Smooth muscle cell of the brain vasculature (primary cell): ENCODE measurements at places on chromosomes 6 and 20.
A peak's percentile ranks its signal among the peaks of the same experiment; 100 is the strongest.

DNA sequence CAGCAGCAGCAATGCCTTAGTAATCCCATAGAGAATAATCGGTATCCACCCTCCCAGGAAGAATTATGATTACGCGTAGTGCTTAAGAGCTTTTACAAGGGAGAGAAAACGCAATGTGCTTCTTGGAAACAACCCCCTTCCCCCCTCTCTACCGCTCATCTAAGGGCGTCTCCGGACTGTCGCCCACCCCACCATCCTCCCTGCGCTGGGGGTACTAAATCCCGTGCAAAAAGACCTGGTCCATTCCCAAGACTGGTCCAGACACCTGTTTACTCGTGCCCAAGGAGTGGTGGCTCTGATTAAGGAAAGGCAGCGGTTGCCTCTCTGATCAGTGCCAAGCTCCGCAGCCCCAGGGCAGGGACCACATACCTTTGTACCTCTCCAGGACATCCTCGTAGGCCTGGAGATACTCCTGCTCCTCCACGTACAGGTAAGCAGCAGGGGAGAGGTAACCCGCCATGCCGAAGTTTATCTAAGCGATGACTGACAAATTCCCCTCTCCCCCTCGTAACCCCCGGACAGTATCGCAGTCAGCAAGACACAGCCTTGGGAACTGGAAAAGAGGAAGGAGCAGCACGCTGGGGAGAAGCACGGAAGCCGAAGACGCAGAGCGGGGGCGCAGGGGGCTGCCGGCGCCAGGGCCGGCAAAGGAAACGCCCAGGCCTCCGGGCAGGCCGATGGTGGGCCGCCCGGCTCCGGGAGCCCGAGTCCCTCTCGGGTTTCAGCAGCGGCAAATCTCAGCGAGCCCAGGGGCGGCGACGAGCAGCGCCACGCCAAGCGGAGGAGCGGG is 112.0 kb upstream of the BEND6 start:
- no peak for DNase-seq

DNA sequence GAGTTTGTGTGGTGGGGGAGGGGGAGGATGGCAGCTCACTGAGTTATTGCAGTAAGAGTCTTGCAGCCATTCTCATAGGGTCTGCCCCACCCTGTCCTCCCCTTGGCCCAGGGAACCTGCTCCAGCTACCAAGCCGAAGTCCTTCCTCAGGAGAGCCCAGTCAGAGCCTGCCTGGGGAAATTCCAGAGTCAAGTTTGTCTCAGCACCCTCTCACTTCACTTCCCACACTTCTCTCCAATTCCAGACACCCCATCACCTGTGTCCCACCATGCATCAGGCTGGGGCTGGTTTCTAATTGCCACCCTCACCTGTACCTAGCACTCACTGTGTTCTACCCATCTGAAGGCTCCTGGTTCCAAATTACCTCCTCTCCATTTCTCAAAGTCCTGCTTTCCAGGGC is 10.3 kb upstream of the SLC22A16 start:
- no peak for DNase-seq

GRCh38 chr6:160899671-160900430 is 91.7 kb upstream of the MAP3K4 start:
- DNase-seq, result no peak

DNA sequence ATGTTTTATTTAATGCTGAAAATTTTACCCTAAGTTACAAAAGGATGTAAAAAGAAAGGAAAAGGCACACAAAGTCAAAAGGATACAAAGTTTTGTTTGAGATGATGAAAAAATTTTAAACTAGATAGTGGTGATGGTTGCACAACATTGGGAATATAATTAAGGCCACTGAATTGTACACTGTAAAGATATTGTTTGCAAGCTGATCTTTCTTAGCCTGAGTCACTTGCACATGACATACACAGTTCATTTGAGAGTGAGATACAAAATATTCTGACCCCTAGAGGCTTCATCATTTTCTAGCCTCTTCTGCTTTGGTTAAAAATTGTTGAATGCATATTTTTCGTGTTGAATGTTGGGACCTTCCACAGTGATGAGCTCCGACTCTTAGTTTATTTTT is 462.6 kb downstream of the HDGFL1 start:
- no peak for DNase-seq

- DNase-seq, result no peak
These were observed 7.2 kb downstream of the ATP9A start for GRCh38 chr20:51760905-51761546.

DNA sequence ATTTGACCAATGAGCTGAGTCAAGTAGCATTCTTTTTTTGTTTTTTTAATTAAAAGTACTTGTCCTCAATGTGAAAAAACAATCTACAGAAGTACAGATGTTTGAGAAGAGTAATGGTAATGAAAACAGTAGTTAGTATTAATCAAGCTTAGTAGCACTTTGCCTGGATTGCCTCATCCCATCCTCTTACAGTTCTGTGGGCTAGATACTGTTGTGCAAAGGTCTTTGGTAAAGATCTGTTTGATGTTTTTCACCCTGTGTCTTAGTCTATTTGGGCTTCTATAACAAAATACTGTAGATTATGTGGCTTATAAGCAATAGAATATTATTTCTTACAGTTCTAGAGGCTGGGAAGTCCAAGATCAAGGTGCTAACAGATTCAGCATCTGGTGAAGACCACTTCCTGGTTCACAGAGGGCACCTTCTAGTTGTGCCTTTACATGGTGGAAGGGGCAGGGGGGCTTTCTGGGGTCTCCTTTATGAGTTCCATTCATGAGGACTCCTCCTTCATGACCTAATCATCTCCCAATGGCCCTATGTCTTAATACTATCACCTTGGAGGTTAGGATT is 84.3 kb downstream of the SHLD1 start:
- DNase-seq, result no peak

- no peak for DNase-seq
These were observed 105.8 kb downstream of the SLX4IP start for GRCh38 chr20:10540636-10541493.

DNA sequence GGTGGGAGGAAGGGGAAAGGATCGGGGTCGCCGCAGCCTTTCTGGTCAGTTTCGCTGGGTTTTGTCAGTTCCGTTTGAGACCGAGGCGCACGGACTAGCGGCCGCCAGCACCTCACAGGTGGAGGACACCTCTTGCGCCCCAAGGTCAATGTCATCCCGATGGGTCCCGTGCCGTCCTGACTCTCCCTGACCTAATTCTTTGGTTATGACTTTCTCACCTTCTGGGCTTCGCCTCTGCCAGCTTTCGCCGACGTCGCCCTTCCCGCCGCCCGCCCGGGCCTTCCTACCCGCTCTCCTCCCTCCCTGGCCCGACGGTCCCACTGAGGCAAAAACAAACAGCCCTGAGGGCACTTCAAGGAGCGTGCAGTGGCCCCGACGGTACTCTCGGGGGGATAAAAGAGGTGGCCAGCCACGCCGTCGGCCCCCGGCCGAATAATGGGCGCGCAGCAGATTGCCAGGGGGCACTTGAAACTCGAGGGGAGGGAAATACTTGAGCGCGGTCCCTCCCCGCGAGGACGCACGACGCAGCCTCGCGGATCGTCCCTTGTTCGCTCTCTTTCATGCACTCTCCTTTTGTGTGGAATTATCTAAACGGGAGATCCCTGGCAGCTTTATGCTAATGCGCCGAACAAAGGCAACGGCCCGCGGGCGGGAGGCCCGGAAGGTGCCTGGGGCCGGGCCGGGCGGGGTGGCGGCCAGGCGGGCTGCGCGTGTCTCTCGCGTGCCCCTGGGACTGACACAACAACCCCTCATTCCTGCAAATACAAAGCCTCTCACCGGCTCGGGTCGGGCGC is 3.9 kb upstream of the INSM1 start:
- DNase-seq, result no peak

DNA sequence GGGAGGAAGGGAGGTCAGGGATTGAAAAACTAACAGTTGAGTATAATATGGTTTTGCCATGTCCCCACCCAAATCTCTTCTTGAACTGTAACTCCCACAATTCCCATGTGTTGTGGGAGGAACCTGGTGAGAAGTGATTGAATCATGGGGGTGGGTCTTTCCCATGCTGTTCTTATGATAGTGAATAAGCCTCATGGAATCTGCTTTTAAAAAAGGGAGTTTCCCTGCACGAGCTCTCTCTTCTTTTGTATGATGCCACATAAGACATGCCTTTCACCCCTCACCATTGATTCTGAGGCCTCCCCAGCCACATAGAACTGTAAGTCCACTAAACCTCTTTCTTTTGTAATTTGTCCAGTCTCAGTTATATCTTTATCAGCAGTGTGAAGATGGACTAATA is 833.4 kb upstream of the MAP3K7 start:
- DNase-seq, result no peak

DNA sequence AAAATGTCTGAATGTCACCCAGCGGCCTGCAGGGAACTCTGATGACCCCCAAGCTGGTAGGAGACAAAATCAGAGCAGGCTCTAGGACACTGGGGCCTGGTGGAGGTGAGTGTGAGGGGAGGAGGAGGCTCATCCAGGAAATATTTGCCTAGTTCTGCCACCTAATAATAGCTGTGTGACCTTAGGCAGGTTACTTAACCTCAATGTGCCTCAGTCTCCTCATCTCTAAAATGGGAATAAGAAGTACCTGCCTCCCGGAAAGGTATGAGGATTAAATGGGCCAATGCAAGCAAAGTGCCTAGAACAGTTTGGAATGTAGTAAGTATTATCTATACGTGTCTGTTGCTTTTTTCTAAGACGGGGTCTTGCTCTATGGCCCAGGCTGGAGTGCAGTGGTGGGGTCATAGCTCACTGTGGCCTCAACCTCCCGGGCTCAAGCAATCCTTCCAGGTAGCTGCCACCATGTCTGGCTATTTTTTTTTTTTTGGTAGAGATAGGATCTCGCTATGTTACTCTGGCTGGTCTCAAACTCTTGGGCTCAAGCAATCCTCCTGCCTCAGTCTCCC is 60.4 kb downstream of the RAB44 start:
- DNase-seq, result no peak

- DNase-seq, result no peak
These were observed 74.1 kb downstream of the BFSP1 start for GRCh38 chr20:17457079-17457478.

DNA sequence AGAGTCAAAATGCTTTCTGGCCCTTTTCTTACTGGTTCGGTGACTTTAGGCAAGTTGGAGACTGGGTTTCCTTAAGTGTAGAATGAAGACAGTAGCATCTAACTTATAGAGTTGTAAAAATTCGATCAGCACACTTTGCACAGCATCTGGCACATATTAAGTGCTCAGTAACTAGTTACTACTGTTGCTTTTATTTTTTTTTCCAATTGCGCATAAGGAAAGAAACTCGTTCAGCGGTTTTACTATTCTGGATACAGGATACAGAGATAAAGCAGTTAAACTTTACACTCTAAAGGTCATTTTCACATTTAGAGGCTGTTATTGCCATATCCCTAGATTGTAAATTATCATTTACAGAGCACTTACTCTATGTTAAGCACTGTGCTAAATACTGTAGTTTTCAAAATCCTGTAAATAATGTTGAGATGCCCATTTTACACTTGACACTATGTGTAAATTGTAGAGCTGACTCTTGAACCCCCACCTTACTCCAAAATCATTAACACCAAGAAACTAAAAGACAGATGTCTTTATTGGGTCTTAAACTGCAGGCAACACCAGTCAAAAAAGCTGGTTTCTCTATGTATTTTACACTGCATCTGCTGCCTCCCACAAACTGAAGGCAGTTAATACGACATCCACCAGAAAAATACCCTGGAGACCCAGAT is 886 bp downstream of the ROMO1 start:
- DNase-seq, result no peak

DNA sequence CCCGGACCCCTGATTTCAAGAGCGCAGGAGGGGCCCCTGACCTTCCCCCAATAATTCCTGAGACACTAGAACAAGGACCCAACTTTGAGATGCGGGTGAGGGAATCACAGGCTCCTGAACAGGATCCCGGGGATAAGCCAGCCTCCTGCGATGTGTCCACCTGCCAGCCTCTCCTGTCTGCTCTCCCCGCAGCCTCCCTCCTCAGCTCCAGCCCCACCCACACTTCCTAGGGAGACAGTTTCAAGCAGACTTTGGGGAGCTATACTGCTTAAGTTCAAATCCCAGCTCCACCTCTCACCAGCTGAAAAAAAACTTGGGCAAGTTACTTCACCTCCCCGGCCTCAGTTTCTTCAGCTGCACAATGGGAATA is 50.8 kb downstream of the GRM4 start:
- DNase-seq, result no peak

DNA sequence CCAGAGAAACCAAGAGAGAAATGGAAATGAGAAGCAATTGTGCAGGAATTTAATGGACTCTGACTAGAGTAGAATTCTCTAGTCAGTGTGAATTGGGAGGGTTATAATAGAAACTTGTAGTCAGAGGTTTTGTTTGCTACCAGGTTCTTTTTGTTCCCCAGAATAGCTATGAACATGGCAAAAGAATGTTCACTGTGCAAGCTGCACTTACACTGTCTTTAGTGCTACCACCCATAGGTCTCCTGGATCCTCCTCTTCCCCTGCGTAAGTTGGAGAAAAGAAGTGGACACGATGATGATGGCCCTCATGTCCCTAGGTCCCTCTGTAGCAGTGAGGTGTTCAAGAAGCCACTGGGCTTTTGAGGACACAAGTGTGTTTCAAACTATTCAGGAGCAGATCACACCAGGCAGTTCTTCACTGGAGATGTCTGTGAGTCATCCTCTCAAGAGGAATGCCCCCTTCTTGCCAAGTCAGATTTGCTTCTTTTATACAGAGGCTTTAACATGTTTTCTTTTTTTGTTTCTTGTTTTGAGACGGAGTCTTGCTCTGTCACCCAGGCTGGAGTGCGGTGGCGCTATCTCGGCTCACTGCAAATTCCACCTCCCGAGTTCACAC is 47.6 kb upstream of the SMIM8 start:
- DNase-seq, result peak; percentile 21

DNA sequence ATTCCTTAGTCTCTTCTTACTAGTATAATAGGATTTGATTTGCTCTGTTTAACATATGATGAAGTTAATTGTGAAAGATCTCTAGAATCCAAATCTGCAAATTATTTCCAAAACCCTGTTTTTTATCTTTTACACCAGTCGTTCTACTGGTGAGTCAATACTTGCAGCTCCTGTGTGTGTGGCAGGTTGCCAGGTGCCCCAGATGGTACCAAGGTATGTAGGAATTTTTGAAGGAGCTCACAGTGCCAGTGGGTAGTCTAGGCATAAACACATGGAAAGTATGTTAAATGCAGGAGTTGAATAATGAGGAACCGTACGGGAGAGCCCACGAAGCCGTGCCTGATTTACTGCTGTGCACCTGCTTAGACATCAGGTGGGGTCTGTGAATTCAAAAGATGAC is 192.2 kb downstream of the FARS2 start:
- no peak for DNase-seq

GRCh38 chr6:138609801-138610430 is 110.6 kb upstream of the NHSL1 start:
- no peak for DNase-seq

DNA sequence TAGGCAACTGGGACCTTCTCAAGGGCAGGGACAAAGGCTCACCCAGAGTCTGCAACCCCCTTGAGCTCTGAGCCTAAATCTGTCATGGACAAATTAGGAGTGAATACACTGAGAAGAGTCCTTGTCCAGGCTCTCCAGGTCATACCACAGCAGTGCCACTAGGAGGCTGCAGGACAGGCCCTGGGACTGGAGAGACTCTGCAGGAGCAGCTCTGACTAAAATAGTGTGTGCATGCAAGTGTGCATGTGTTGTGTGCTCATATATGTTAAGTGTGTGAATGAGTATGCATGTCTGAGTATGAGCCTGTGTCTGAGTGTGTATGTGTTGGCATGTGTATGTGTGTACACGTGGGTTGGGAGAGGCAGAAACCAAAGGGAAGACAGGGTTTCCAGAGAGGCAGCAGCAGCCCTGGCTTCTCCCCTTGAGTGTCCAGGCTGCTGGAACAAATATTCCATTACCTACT is 27.1 kb downstream of the MRPL14 start:
- no peak for DNase-seq

- no peak for DNase-seq
These were observed 162.1 kb upstream of the OGFRL1 start for GRCh38 chr6:71126506-71126905.

- DNase-seq, result peak; percentile 33
These were observed 44.3 kb downstream of the TPD52L1 start for GRCh38 chr6:125197795-125198269.
